ENCODE measurements at places on chromosomes 1 and 21.

DNA sequence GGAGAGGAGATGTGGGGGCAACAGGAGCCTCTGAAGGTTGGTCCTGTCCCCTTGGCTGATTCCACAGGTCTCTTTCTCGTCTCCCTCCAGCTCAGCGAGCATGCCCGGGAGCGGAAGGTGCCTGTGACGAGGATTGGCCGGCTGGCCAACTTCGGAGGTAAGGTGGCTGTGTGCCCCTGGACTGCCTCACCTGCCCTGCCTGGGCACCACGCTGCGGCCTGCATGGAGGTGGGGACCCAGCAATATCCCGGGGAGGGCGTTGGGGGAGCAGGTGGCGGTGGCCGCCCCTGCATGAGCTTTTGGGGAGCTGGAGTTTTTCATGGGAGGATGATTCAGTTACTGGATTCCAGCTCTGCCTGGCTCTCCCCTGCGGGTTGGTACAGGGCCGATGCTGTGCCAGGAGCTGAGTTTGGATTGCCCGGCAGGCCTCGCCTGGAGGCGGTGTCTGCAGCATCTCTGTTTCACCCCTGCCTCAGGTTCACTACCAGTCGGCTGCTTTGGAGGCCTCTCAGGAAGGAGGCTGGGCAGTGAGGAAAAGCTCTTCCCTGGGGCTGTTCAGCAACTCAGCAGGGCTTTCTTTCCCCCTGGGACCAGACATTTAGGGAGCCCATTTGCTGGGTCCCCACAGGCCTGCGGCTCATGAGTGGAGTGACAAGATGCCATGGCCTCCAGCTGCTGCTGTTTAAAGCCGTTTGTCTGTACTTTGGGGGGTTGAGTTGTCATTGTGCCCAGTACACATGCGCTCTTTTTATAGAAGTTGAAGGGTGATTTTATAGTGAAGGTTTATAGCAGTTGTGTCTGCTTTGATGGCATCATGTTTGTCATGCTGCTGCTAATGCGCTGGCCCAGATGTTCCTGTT is 25.7 kb downstream of the COQ8A start:
- DNase-seq = no peak

GRCh38 chr1:92443893-92444292 is 42.8 kb downstream of the GFI1 start:
- no peak for DNase-seq

- DNase-seq = no peak
These were observed 9.8 kb downstream of the THAP3 start for GRCh38 chr1:6634371-6635052.

DNA sequence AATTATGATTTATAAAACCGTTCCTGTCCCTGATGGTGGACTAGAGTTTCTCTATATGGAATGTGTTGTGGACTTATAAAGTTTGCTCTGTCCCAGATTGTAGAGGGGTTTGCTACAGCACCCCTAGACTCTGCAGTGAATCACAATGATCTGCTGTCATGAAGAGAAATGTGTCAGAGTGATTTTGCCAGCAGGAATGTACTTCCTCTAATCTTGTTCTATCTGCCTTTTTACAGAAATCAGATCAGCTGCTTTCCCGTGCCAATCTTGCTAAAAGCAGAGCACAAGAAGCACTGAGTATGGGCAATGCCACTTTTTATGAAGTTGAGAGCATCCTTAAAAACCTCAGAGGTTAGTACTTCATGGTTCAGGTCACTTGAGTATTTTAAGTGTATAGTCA is 52.0 kb downstream of the LAMC2 start:
- no peak for DNase-seq

DNA sequence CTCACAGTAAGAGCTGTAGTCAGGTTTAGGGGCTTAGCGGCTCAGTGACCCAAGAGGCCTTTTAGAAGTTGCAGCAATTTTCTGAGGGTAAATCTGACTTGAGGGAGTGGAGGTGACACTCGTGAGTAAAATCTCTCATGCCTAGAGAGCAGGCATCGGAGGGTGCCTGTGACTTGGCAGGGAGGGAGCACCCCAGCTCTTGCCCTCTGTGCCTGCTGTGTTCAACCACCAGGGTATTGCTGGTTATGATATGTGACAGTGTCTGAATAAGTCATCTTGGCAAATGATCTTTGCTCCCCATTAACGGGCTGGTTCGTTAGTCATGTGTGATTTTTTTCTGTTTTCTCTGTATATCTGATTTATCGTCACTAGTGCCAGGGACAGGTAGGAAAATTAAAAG is 5.9 kb downstream of the MAN1C1 start:
- DNase-seq = no peak

DNA sequence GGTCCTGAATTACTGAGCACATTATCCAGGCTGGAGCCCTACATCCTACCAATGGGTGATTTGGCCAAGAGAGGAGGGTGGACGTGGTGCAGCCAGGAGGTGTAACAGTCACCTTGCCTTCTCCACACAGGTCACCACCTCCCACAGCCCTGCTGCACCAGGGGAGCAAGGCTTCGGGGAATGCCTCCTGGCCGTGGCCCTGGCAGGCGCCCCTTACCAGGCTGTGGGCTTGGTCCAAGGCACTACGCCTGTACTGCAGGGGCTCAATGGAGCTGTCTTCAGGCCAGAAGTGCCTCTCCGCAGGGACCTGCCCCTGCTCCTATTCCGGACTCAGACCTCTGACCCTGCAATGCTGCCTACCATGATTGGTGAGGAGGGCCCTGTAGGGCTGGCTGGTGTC is 26.0 kb downstream of the HMGCS2 start:
- DNase-seq = no peak

- DNase-seq = no peak
These were observed 17.0 kb upstream of the ROR1 start for GRCh38 chr1:63756839-63757238.

GRCh38 chr1:194658090-194658439 is 1471.7 kb upstream of the B3GALT2 start:
- DNase-seq = no peak

DNA sequence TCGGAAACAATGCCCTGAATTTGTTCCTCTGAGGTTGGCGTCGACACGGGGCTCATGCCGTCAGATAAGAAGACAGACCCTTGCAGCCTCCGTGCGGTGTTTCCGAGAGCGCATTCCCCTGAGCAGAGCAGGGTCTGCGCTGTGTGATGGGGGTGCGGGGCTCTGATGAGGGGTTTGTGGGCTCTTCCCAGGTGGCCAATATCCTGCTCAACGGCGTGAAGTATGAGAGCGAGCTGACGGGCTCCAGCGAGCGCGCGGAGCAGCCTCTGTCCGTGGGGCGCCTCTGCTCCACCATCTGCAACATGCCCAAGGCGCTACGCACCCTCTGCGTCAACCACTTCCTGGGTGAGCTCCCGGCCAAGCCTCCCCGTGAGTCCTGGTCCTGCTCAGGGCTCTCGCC is 17.3 kb downstream of the SLC45A1 start:
- DNase-seq = no peak

DNA sequence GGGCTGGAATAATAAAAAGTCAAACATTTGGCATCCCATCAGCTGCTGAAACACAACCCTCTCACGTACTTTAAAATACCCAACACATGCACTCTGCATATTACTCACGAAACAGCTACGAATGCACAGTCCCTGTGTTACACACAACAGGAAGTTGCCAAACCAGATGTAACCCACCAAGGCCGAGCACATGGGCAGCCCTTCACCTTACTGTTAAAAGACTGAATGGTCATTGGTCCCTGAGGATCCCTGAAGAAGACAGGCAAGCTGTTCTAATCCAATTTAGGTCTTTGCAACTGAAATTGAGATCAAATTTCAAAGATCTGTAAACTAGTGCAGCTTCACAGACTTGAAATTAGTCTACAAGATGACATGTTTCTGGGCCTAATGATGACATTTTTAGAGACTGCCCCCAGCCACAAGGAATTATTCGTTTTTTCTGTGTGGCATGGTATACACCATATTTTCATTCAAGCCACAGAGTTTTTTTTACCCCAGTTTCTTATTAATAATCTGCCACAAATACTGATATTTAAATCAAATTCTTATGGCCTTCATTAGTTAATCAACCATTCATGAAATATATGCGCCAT is 25.6 kb upstream of the IER5 start:
- DNase-seq = no peak

DNA sequence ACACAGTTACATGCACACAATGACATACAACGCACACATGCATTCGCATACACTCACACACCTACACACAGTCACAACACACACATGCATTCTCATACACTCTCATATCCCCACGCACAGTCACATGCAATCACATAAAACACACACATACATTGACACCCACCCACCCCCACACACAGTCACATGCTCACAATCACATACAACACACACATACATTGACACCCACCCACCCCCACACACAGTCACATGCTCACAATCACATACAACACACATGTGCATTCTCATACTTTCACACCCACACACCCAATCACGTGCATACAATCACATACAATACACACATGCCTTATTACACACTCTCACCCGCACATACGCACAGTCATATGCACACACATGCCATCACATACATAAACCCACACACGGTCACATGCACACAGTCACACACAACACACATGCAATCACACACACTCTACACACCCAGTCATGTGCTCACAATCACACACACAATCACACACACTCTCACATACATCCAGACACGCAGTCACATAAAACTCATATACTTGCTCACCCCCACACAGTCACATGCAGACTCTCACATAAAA is 134.3 kb downstream of the CASZ1 start:
- no peak for DNase-seq

DNA sequence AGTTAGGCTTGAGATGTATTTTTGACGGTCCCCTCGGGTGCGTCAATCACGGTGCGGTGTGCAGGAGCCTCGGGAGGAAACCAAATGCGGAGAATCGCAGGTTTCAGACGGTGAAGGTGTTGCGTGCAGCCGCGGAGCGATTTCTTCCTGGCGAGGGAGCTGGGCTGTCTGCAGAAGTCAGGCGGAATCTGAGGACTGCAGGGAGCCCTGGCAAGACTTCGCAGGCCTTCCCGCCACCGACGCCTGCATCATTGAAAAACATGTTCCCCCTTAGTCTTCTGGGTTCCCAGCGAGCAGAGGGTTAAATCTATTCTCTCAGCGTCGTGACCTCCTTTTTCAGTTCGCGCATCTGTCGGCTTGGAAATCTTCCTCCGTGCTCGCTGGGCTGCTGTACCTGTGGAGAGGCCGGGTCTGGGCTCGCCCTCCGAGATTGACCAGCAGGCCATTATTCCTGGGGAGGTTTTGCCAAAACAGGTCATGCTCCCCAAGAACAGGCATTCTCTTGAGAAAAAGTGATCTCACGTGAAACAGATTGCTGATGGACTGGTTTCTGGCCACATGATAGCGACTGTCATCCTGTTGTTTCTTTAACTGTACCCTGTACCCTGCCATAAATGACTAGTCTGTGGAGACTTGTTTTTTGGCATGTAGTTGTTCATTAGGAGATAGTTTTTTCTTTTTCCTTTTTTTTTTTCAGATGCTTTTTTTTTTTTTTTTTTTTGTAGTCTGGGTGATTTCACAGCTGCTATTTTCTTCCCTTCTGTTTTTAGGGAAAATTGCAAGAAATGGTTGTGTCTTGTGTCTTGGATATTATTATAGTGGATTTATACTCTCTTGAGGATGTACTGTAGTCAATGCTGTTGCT is 894 bp downstream of the EPB41 start:
- DNase-seq = no peak

DNA sequence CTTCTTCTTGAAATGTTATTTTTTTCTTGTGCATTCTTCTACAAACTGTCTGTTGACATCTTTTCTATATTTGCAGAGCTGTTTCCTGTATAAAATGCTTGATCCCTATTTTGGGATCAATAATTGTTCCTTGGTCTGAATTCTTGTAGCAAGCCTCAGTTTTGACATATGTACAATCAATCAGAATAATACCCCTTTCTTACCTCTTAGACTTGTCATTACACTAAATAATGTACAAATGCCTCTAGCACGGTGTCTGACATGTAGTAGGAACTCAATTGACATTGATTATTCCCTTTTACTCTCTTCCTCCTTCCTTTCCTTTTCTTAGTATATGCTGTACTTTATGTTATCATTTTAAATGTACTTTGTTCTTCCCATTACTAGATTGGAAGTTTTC is 25.2 kb downstream of the RWDD3 start:
- DNase-seq = no peak

GRCh38 chr1:241606544-241606943 is 33.6 kb downstream of the CHML start:
- DNase-seq = no peak

- DNase-seq = no peak
These were observed 130.0 kb upstream of the ZNHIT6 start for GRCh38 chr1:85838238-85838637.

DNA sequence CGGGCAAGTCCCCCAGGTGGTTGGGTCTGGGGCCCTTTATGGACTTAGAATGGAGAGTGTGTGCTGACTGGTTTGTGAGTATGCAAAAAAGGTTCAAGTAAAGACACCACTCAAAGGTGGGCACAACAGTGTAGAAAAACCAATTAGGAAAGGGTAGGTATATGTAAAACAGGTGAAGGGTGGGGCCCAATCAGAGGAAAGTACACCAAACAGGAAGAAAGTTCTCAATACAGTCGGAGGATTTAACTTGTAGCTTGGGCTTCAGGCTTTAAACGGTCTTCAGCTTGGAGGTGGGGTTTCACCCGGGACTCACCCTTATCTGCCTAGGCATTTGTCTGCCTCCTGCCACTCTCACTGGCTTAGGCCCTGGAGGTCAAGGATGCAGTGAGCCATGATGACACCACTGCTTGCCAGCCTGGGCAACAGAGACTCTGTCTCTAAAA is 6.8 kb upstream of the PUM1 start:
- no peak for DNase-seq

DNA sequence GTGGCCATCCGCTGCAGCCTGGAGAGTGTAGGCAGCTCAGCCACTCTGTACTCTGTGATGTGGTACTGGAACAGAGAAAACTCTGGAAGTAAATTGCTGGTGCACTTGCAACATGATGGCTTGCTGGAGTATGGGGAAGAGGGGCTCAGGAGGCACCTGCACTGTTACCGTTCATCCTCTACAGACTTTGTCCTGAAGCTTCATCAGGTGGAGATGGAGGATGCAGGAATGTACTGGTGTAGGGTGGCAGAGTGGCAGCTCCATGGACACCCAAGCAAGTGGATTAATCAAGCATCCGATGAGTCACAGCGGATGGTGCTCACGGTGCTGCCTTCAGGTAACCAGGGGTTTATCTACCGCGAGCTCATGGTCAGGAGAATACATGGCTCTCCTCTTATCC is 24.0 kb downstream of the CD101 start:
- DNase-seq = no peak

DNA sequence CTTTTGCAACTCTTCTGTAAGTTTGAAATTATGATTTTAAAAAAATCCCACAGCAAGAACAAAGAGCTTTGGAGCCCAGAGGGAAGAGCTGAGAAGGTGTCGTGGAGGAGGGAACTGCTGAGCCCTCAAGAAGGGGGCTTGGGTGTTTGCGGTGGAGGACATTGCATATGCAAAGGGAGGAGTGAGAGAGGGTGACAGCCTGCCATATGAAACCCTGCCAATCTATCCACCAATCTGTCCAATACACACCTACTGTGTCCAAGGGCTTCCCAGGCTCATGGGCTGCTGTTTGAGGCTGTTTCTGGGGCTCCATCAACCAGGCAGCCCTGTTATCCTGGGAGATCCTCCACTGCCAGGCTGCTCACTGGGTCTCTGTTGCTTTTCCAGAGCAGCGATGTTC is 15.2 kb downstream of the WNT4 start:
- DNase-seq = no peak

Measured in stimulated activated CD4-positive, alpha-beta T cell treated with anti-CD3 and anti-CD28 coated beads, Interleukin-1b, Interleukin-23, amount 100 ng/mL, for 1 hour (primary cell).